ENCODE measurements at places on chromosomes 6 and 20. TPM values are rescaled to one million over a fixed set of nuclear protein-coding genes. Genes with fewer than 3 reads are reported as not detected.
A peak's percentile ranks its signal among the peaks of the same experiment; 100 is the strongest.

DNA sequence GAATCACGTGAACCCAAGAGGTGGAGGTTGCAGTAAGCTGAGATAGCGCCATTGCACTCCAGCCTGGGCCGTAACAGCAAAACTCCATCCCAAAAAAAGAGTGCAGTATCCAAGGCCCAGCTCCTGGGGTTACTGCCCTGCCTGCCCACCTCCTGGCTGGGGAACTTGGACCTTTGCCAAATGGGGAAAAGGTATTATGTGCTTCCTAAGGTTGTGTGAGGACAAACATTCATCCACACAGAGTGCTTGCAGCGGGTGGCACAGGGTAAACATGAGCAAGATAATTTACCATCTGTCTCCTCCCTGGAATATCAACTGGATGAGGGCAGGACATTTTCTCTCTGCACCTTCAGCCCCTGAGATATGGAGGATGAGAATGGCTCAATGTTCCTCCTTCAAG is 94.9 kb upstream of the POPDC3 start:
- no peaks in the 10 kb centered on the region for H3K36me3 ChIP-seq
- no peak for DNase-seq
- H3K27me3 ChIP-seq: no peaks in the 10 kb centered on the region
- no peaks in the 10 kb centered on the region for H3K4me1 ChIP-seq
- H3K27ac ChIP-seq: no peak overlapping the region
- H3K4me3 ChIP-seq: no peak overlapping the region

- H3K27ac ChIP-seq: no peak overlapping the region
- H3K27me3 ChIP-seq: no peaks in the 10 kb centered on the region
- peaks cover 9% of the 10 kb centered on the region for H3K4me1 ChIP-seq
- H3K4me3 ChIP-seq: no peak overlapping the region
Measured at GRCh38 chr6:47302043-47302442, 7.7 kb downstream of the TNFRSF21 start.

DNA sequence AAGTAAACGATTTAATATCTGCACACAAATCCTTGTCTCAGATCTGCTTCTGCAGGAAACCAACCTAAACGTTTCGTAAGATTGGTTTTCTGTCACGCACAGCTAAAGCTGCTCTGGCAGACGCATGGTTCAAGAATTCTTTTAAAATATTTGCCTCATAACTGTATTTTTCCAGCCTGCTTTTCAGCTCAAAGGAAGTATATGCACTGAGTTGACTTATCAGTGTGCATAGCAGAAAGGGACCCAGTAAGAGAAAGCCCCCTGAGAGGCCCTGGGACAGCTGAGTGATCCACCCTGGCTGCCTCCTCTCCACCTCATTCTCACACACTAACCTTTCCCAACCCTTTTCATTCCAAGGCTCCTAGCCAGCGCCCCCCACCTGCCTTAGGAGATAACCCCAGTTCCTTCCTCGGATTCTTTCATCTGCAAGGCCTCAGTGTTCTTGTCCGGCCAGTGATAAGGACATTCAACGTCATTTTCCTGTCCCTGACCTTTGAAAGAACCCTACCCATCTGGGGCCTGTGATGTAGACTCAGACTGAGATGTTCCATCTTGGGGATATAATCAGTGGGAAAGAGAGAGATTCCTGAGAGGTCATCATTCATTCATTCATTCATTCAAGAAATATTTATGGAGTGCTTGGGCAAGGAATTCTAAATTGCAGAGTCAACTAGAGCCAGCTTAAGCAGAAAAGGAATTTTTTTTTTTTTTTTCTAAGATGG is 22.4 kb upstream of the SLC9A8 start:
- H3K4me3 ChIP-seq: no peak overlapping the region
- DNase-seq: no peak
- H3K27me3 ChIP-seq: no peaks in the 10 kb centered on the region
- H3K4me1 ChIP-seq: peaks cover 8% of the 10 kb centered on the region

GRCh38 chr6:3305831-3306230 is 47.1 kb downstream of the PSMG4 start:
- H3K36me3 ChIP-seq: no peaks in the 10 kb centered on the region
- no peaks in the 10 kb centered on the region for H3K4me1 ChIP-seq
- peak; percentile 4 for DNase-seq
- no peak overlapping the region for H3K4me3 ChIP-seq

DNA sequence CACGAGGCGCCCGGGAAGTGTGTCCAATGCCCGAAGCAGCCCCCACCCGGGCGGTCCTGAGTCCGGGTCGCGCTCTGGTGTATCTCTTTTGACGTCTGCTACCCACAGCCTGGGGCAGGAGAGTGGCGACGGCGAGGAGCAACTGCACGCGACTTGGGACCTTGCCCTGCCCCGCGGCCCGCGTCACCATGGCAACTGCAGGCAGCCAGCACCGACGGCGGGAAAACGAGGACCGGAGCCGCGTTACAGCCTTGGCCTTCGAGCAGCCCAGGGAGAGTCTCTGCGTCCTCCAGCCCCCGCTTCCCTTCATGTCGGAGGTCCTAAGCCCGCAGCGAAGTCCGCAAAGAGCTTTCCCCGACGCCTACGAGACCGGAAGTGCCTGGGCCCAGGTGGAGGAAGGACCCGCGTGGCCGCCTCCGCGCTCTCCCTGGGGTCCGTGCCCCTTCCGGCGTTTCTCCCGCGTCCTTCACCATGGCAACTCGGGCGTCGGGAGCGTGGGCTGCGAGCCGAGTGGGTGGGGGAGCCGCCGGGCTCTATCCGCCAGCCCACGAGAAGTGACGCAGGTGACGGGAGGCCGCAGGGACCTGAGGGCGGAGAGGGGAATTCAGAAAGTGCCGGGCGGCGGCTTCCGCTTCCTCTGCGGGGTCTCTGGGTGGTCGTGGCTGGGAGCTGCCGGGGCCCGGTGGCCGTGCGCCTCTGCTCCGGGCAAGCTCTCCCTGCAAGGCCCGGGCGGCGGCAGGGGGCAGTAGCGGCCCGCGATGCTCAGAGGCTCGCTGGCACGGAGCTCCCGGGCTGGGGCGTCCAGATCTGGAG is 88.6 kb upstream of the TGM3 start:
- H3K27me3 ChIP-seq: peaks cover 38% of the 10 kb centered on the region
- peak overlapping the region; percentile 43 for H3K4me3 ChIP-seq
- peaks cover 3% of the 10 kb centered on the region for H3K4me1 ChIP-seq
- peak; percentile 81 for DNase-seq

GRCh38 chr6:21181866-21182265 is 411.7 kb upstream of the SOX4 start:
- no peak overlapping the region for H3K27ac ChIP-seq
- H3K27me3 ChIP-seq: no peaks in the 10 kb centered on the region
- H3K4me1 ChIP-seq: no peaks in the 10 kb centered on the region

- no peaks in the 10 kb centered on the region for H3K27me3 ChIP-seq
- no peak for DNase-seq
- H3K4me3 ChIP-seq: no peak overlapping the region
- H3K36me3 ChIP-seq: no peaks in the 10 kb centered on the region
- no peak overlapping the region for H3K27ac ChIP-seq
Measured at GRCh38 chr6:45469663-45470062, 91.9 kb upstream of the SUPT3H start.

DNA sequence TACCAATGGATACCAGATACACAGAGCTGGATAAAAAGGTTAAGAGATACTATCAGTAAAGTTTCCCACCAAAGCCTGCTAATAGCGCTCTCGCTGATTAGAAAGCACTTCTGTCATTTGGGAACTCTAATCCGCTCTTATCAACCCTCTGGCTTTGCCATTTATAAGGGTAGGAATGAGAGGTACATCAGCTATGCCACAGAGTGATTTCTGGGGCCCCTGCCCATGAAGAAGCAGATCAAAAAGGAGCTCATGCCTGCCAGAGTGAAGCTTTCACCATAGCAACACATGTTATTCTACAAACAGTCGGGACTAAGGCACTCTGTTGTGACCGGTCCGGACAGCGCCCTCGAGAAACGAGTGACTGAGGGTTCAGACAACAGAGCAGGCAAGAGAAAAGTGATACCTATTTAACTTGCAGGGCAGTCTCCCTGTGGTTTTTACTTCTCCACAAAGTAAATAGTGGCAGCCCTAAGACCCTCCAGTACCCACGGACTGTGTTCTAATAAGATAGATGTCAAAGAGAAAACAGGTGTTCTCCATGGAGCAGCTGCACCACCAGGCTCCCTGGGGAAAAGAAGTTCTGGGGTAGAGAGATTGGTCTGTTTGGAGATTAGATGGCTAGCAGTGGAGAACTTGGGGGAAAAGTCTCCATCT is 5.6 kb downstream of the TRAM2 start:
- H3K27me3 ChIP-seq: no peaks in the 10 kb centered on the region
- no peak overlapping the region for H3K4me3 ChIP-seq
- H3K36me3 ChIP-seq: no peaks in the 10 kb centered on the region

DEFB124 gene
- total RNA-seq: not detected

DCDC2 gene
- not detected for total RNA-seq

GSTA2 gene
- not detected for total RNA-seq

PKHD1 gene
- 0.37 TPM for total RNA-seq

ZFAND3 gene
- total RNA-seq: 20.5 TPM

TNF gene
- total RNA-seq: 1.1 TPM

All from transverse colon (tissue), 4 donors.